ENCODE measurements at places on chromosomes 3 and 15.

DNA sequence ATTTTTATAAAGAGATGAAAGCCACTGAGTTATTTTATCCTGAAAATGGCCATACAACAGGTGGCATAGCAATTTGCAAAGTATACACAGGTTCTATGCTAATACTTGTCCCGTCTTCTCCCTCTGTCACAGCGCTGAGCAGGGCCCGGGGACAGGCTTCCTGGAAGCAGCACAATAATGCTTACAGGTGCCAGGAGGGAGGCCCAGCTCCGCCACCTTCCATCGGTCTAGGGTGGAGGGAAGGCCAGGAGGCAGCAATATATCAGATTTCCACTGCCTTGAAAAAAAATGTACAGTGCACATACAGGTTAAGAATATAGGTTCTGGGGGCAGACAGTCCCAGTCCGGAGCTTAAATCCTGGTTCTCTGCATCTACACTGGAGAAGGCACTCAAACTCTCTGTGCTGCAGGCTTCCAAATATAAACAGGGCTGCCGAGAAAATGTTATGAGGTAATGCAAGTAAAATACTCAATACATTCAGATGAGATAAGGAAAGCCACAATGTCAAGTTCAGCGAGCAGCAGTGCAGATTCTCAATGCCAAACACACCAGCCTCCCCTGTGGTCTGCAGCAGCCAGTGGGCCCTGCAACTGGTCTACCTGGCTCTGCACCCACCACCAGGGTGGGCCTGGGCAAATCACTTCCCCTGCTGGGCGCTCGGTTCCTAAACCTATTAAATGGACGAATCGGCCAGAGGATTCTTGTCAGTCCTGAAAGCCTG lies 189.6 kb downstream of the XXYLT1 start:
- no peak for DNase-seq

DNA sequence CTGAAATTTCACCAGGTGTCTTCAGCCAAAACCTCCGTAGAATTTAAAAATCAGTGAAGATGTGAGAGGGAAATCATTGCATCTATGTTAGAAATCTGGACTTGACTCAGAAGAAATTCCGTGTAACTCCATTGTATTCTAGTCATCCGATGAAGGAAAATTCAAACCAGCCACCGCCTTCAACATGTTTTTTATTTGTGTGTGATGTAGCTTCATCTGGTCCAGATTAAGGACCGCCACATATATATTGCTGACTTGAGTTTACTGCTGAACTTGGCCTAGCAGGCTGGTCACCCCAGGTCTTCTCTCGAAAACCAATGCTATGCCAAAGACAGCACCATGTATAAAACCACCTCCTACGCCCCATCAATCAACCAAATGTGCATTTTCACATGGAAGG lies 120.9 kb downstream of the FOXP1 start:
- no peak for DNase-seq

- DNase-seq, result no peak
Measured at GRCh38 chr3:195212033-195212748, 58.8 kb downstream of the XXYLT1 start.

DNA sequence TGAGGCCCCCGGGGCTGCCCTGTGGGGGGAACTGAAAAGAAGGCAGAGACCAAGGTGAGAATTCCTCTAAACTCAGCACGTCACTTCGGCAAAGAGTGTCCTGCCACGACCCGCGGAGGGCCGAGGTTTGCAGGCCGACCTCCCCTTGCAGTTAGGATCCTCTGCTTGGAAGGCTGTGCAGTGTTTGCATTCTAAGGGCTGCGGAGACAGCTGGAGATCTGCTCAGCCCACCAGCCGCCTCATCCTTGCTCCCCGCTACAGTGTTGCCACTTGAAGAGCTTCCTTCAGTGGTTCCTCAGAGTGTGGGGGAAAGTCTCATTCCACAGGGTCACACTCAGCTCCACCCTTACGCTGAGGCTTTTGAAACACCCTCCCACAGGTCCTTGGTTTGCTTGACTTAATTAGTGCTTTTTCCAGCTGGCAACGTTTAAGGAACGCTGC lies 10.8 kb downstream of the SLC51A start:
- DNase-seq, result no peak

GRCh38 chr3:5972586-5972985 lies 785.1 kb downstream of the EDEM1 start:
- no peak for DNase-seq

GRCh38 chr3:82342521-82342920 lies 581.1 kb upstream of the GBE1 start:
- no peak for DNase-seq

- DNase-seq, result no peak
Measured at GRCh38 chr3:120461416-120461815, 10.6 kb upstream of the FSTL1 start.

DNA sequence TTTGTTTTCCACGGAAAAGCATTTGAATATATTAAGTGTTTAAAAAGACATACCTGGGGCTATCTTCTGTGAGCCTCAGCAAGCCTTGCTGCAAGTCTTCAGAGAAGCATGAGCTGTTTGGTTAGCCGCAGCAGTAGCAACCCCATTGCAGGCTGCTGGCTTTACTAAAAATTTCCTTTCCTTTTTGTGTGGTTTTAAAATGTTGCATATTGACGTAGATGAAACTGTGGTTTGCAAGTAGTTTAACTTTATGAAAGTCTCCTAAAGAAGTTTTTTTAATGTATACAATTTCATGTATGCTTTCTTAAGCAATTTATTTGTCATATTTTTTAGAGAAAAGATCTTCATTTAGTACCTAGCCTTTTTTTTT lies at the start of gene GPR171:
Gene GPR171 (minus strand): TSS at position 166 of the 370 bp plus-strand sequence. CDS start 3,830 bp downstream, outside the sequence.
- peak; percentile 58 for DNase-seq

- no peak for DNase-seq
Measured at GRCh38 chr3:137695351-137695750, 68.8 kb upstream of the SOX14 start.

DNA sequence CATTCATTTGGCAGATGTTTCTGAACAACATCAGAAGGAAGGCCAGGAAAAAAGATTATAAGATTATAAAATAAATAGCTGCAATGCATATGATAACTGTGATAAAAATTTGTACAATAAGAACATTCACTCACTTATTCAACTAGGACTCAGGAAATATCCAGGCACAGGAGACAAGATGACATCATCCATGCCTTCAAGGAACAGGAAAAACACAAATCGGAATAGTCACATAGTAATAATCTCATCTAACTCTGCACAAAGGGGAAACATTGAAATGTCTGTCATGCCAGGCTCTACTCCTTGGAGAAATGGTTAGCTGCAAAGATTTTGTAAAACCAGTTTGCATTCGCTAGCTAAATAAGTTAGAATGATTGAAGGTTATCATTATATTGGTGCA lies 233.5 kb upstream of the AGTR1 start:
- DNase-seq, result no peak

GRCh38 chr3:82202269-82202668 lies 440.8 kb upstream of the GBE1 start:
- no peak for DNase-seq

- no peak for DNase-seq
Measured at GRCh38 chr15:97045666-97046421, 715.3 kb downstream of the NR2F2 start.

DNA sequence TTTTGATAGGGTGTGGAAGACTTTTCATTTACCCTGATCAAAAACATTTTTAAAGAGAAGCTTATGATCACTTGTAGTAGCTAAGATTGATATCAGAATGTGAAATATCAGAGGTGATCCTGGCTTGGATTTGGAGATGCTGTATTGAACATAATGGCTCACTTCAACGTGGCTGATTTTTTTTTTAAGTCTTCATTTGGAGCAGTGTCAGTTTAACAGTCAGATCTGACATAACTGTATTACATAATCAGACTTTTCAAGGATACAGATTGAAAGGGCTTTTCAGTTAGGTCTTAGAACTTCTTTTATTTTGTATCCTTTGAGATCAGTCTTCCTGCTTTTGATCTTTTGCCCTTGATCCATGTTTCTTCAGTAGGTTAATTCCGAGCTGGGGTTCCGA lies 98.5 kb downstream of the ITPR1 start:
- DNase-seq, result no peak

All from CD4-positive, alpha-beta T cell (primary cell).